Activated T-cell treated with anti-CD3 and anti-CD28 coated beads, Interleukin-2, amount 50 U/mL, for 24 hours (primary cell): ENCODE measurements at places on chromosomes 13 and 19.

DNA sequence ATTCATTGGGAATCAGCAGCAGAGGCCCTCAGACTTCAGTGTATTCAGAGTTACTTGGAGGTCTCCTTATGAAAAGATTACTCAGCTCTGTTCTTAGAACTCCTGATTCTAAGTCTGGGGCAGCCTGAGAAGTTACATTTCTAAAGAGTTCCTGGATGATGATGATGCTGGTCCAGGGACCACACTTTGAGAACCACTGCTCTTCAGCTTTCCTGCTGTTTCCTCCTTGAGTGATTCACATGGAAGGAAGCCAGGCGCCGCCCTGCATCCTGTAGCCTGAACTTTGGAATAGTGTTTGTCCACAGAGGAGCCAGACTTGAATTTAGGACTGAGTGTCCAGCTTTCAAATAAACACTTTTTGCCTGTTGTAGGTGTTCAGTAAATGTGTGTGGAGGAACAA, 2.9 kb downstream of the CEBPG start:
- no peaks in the 10 kb centered on the region for H3K27me3 ChIP-seq
- H3K4me3 ChIP-seq = peak overlapping the region; percentile 88
- no peak for DNase-seq
- H3K36me3 ChIP-seq = peaks cover 59% of the 10 kb centered on the region
- H3K4me1 ChIP-seq = peaks cover 67% of the 10 kb centered on the region

DNA sequence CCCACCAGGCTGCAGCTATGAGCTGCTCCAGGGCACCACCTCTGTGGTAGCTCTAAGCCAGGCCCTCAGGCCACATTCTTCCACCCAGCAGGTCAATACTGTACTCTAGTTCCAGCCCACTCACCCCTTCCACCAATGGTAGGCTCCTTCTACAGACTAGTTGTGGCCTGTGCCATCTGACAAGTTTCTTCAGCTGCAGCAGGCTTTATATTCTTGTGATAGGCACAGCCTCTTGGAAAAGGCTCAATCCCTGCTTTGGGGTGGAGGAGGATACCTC, 8.5 kb downstream of the MICU2 start:
- H3K36me3 ChIP-seq = peaks cover 35% of the 10 kb centered on the region
- no peak for DNase-seq
- H3K27ac ChIP-seq = no peak overlapping the region
- no peak overlapping the region for H3K4me3 ChIP-seq
- peaks cover 74% of the 10 kb centered on the region for H3K4me1 ChIP-seq

DNA sequence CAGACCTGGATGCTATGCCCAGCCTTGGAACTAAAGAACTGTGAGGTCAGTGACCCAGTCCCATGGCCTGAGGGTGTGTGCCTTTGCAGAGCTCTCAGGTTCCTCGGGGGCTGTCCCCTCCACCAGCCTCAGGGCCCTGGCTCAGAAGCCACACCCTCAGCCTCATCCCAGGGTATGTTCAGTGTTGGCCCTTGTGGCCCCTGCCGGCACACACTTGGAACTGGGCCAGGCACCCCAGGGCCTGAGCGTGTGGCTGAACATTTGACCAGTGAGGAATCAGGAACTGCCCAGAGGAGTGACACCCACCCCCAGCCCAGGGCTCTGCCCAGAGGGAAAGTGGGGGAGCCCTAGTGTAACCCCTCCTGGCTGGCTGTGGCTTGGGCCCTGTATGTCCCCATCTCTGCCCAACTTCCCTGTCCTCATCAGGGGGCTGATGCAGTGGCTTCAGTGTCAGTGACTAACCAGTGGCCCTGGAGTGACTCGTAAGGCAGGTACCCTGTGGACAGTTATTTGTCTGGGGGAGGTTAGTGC, 10.0 kb downstream of the NKPD1 start:
- no peak overlapping the region for H3K4me3 ChIP-seq
- no peak for DNase-seq
- peaks cover 15% of the 10 kb centered on the region for H3K36me3 ChIP-seq
- H3K27me3 ChIP-seq = peaks cover 37% of the 10 kb centered on the region
- H3K4me1 ChIP-seq = peaks cover 24% of the 10 kb centered on the region

GRCh38 chr13:94712812-94713560, 641 bp upstream of the SOX21 start:
- H3K4me1 ChIP-seq = peaks cover 20% of the 10 kb centered on the region
- H3K36me3 ChIP-seq = no peaks in the 10 kb centered on the region
- H3K4me3 ChIP-seq = peak overlapping the region; percentile 66
- no peak for DNase-seq
- H3K27ac ChIP-seq = peak overlapping the region; percentile 73
- peaks cover 74% of the 10 kb centered on the region for H3K27me3 ChIP-seq

DNA sequence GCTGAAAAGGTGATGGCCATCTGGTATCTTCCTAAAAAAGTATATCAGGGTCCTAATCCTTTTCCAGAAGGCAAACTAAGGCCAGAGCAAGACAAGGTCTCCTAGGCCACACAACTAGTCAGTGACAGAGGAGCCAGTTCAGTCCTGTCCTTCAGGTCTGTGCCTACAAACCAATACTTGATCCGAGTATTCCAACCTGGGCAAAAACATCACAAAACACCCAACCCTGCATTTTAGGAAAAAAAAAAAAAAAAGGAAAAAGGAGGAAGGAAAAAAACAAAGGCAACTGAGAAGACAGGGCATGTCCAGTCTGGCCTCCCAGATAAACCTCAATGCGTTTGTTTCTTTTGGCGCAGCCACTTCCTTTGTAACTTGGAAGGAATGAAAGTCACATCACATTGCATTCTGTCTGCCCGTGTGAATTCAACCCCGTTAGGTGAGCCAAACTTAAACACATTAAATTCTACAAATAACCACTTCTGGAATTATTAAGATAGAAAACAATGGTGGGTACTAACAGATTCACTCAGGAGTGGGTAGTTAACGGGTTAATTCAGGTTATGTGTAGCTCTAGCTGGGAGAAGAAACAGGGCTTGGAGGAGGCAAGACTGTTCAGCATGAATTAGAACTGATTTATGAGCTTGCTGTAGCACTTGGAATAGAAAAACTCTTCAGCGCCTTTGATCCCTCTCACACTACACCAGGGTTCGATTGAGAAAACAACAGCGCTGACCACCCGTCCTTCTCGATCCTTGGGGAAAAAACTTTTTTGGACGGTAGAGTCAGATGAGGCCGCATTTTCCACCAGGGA, 43.0 kb upstream of the HNRNPA1L2 start:
- H3K36me3 ChIP-seq = no peaks in the 10 kb centered on the region
- no peak overlapping the region for H3K27ac ChIP-seq
